Left ventricle myocardium inferior (tissue), 1 donor: ENCODE measurements at places on chromosomes 2 and 18. TPM values are rescaled to one million over a fixed set of nuclear protein-coding genes. Genes with fewer than 3 reads are reported as not detected.

The GALNT5 gene
- 0.19 TPM for total RNA-seq

The DSG4 gene
- total RNA-seq = not detected

GRCh38 chr18:10314066-10314465, 140.4 kb upstream of the APCDD1 start:
- DNase-seq = no peak
- H3K27ac ChIP-seq = no peak overlapping the region
- no peak overlapping the region for H3K4me3 ChIP-seq
- no peaks in the 10 kb centered on the region for H3K36me3 ChIP-seq
- no peaks in the 10 kb centered on the region for H3K27me3 ChIP-seq

- DNase-seq = no peak
- H3K4me3 ChIP-seq = no peak overlapping the region
- no peaks in the 10 kb centered on the region for H3K36me3 ChIP-seq
- no peaks in the 10 kb centered on the region for H3K27me3 ChIP-seq
- H3K4me1 ChIP-seq = no peaks in the 10 kb centered on the region
Measured at GRCh38 chr2:191607096-191607495, 70.8 kb upstream of the NABP1 start.

DNA sequence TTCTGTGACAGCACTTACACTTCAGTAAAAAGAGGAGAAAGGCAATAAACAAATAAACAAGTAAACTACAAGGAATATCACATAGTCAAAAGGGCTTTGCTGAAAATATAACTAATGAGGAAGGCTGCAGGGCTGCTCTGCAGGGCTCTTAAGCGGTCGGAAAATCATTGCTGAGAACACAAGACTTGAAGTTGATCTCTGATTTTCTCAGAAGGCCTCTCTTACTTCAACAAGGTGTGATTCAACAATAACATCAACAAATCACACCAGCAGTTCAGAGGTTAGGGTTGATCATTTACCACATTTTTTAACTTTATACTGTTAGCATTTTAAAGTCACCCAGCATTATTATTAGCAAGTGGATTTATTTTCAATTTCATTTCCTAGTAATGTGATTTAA, 215.6 kb downstream of the ARHGAP15 start:
- H3K4me3 ChIP-seq = no peak overlapping the region
- H3K4me1 ChIP-seq = no peaks in the 10 kb centered on the region
- no peak for DNase-seq
- H3K27me3 ChIP-seq = no peaks in the 10 kb centered on the region

DNA sequence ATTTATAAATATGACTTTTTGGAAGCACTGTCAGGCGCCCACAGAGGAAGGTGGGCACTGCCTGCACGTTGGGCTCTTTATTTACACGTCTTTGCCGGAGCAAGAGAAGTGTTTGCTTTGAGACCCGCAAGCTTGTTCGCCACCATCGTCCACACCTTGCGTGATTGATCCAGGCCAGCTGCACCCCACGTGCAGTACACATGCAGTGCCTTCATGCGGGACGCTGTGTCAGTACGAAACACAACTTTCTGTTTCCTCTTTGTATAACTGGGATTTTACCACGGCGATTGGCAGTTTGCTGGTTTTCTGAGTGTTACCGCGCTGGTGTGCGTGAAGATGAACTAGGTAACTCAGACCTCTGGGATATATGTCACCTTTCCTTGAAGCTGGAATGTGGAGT, 571.0 kb upstream of the SALL3 start:
- H3K27ac ChIP-seq = no peak overlapping the region
- no peaks in the 10 kb centered on the region for H3K4me1 ChIP-seq
- DNase-seq = no peak
- peaks cover 6% of the 10 kb centered on the region for H3K27me3 ChIP-seq
- H3K36me3 ChIP-seq = no peaks in the 10 kb centered on the region
- H3K4me3 ChIP-seq = no peak overlapping the region

- DNase-seq = no peak
- H3K27me3 ChIP-seq = peaks cover 60% of the 10 kb centered on the region
- H3K4me3 ChIP-seq = no peak overlapping the region
Measured at GRCh38 chr18:37266290-37266689, 299.3 kb downstream of the CELF4 start.

DNA sequence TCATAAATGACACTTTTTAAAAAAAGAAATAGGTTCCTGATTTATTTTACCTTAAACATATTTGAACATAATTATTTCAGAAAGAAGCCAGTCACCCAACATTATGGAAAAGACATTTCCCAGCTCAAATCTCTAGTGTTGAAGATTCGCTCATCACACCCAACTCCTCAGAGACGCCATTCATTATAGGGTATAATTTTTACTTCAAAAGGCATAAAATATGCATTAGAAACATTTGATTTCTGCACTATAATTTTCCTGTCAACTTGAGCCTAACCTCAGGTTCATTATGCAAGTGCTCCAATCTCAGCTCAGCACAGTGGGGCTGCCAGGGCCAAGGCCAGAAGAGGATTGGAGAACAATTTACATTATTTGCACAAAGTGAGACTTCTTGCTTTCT, 58.8 kb upstream of the TTN start:
- no peaks in the 10 kb centered on the region for H3K27me3 ChIP-seq
- H3K36me3 ChIP-seq = no peaks in the 10 kb centered on the region
- H3K27ac ChIP-seq = peak overlapping the region; percentile 94
- no peak for DNase-seq
- H3K4me3 ChIP-seq = peak overlapping the region; percentile 29
- H3K4me1 ChIP-seq = peaks cover 83% of the 10 kb centered on the region

DNA sequence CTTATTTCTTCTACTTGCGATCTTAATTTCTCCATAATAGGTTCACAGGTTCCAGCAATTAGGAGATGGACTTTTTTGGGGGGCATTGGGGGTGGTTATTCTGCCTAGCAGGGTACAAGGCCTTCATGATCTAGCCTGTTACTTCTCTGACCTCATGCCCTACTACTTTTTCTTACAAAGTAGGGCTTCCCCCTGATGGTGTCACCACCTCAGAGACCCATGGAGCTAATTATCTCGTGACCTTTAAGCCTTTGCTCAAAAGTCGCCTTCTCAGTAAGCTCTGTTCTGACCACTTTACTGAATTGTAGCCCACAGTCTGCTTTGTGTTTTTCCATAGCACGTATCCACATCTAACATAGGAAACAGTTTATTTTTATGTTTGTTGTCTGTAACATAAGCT, 458.0 kb downstream of the PARD3B start:
- H3K4me3 ChIP-seq = no peak overlapping the region
- no peak for DNase-seq
- peaks cover 3% of the 10 kb centered on the region for H3K36me3 ChIP-seq
- H3K27ac ChIP-seq = no peak overlapping the region
- no peaks in the 10 kb centered on the region for H3K4me1 ChIP-seq

DNA sequence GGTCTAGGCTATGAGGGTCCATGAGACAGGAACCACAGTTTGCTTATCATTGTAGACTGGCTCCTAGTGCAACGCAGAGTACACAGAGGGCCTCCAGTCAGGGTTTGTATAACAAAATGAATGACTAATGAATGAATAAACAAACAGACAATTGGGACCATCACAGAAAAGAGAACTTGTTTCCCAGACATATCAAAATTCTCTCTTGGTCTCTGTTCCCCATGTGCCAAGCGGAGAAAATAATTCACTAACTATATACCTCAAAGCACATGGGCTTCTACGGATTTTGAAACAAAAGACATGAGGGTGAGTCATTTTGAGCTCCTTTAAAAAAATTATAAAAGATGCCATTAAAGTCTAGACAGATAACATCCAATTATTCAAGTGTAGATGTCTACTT, 28.0 kb downstream of the INO80C start:
- H3K4me3 ChIP-seq = no peak overlapping the region
- H3K27me3 ChIP-seq = no peaks in the 10 kb centered on the region
- no peak for DNase-seq
- H3K4me1 ChIP-seq = peaks cover 18% of the 10 kb centered on the region
